NCI-H1436 (cell line): ENCODE measurements at places on chromosomes 2 and 18.

- no peak for DNase-seq
Measured at GRCh38 chr2:127259355-127259754, 34.6 kb downstream of the ERCC3 start.

DNA sequence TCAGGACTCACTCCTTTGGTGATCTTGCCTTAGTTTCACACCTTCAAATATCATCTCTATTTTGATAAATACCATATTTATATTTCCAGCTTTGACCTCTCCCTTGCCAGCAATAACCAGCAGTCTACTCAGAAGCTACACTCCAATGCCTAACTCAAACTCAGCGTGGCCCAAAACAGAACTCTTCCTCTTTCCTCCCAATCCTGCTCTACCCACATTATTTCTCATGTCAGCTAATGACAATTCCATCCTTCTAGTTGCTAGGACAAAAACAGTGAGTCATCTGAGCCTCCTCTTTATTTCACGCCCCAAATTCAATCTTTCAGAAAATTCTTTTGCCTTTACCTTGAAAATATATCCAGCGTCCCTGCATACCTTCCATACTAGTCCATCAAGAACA lies 23.5 kb downstream of the CYRIA start:
- no peak for DNase-seq

DNA sequence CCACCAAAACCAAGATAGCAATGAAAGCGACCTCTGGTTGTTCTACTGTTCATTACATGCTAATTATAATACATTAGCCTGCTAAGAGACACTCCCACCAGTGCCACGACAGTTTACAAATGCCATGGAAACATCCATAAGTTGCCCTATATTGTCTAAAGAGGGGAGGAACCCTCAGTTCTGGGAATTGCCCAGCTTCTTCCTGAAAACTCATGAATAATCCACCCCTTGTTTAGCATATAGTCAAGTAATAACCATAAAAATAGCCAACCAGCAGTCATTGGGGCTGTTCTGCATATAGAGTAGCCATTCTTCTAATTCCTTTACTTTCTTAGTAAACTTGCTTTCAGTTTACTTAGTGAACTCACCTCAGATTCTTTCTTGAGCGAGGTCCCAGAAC lies 189.8 kb upstream of the SOX11 start:
- DNase-seq, result no peak

GRCh38 chr2:238883421-238883901 lies 35.6 kb downstream of the TWIST2 start:
- no peak for DNase-seq

GRCh38 chr2:172931256-172931894 lies 144.3 kb upstream of the MAP3K20 start:
- no peak for DNase-seq

DNA sequence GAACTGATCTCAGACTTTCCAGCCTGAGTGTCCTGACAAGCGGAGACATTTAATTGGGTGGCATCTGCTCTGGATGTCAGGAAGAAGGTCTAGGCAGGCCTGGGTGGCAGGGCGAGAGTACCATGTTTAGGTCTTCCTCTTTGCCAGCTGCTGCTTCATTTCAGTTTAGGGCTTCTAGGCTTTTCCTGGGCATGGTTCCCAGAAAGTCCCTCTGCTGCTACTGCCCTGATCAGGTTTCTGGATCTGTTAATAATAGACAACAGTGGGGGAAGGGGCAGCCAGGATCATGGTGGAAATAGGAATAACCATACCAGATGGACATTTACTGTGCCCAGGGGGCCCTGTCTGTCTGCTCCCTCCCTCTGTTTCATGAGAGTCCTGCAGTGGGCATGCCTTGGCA lies 2.3 kb upstream of the PLCD4 start:
- DNase-seq, result no peak

DNA sequence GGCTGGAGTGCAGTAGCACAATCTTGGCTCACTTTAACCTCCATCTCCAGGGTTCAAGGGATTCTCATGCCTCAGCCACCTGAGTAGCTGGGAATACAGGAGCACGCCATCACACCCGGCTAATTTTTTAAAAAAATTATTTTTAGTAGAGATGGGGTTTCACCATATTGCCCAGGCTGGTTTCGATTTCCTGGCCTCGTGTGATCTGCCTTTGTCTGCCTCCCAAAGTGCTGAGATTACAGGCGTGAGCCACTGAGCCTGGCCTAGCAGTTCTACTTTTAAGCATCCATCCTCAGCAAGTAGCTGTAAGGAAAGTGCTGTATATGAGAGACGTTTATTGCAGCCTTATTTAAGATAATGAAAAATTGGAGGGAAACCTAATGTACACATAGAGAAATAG lies 79.7 kb downstream of the ZDBF2 start:
- no peak for DNase-seq

DNA sequence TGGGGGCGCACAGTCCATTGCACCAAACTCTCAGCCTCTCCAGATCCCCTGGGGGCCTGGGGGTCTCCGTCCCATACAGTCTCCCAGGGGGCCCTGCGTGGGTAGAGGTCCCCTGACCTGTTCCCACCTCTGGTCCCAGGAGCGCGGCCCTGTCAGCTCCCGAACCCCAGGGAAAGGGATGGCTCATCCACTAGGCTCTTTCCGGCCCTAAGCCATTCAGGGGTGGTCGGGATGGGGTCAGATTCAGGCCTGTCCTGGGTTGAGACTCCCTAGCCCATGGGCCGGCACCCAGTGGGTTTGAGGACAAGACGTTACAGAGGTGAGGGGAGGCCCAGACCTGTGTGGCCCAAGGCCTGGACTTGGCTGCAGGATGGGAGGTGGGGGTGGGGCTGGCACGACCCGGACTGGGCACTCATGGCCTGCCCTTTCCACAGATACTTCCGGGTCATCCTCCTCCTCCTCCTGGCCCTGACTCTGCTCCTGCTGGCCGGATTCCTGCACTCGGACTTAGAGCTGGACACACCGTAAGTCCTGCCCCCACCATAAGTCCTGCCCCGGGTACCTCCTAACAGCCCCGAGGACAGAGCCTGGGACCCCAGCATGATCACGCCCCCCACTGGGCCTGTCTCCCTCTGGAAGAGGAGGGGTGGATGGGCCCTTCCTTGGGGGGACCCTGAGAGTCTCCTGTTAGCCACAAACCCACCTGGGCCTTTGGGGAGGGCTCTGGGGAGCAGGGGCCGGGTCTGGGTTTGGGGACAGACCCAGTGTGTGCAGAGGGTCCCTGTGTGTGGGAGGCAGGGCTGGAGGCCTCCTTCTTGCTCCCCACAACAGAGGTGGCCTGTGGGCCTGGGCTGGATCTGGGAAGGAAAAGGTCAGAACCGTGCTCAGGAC lies 10.1 kb upstream of the NEU4 start:
- no peak for DNase-seq

GRCh38 chr2:95372216-95372829 lies 30.2 kb upstream of the FAHD2A start:
- DNase-seq, result no peak

- DNase-seq, result peak; percentile 67
Measured at GRCh38 chr2:60530660-60531281, 22.7 kb downstream of the BCL11A start.

- DNase-seq, result no peak
Measured at GRCh38 chr2:108073415-108074072, 87.2 kb downstream of the SLC5A7 start.

GRCh38 chr2:38016219-38016618 lies 59.7 kb downstream of the CYP1B1 start:
- DNase-seq, result no peak

DNA sequence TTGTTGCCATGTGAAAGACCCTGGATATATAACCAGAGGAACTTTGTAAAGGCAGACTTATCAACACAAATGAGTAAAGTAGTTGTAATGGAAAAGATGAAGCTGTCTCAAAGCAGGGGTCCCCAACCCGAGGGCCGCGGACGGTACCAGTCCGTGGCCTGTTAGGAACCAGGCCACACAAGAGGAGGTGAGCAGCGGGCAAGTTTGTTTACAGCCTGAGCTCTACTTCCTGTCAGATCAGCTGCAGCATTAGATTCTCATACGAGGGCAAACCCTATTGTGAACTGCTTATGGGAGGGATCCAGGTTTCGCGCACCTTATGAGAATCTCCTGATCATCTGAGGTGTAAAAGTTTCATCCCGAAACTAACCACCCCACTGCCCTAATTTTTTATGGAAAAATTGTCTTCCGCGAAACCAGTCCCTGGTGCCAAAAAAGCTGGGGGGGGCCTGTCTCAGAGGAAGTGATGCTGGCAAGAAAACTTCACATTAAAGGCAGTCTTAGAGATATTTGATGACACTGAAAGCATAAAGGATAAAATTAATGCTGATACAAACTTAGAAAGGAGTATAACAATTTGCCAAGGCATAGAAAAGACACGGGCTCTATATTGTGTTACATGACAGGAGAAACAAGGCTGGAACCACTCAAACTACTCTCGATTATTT lies 57.5 kb upstream of the MSTN start:
- no peak for DNase-seq

GRCh38 chr2:8761529-8762164 lies 75.8 kb downstream of the KIDINS220 start:
- peak; percentile 30 for DNase-seq
